Colonic mucosa (tissue), 4 donors: ENCODE measurements at places on chromosomes 5 and 9. TPM values are rescaled to one million over a fixed set of nuclear protein-coding genes. Genes with fewer than 3 reads are reported as not detected.

- no peak for DNase-seq
These were observed 64.7 kb downstream of the MEGF10 start for GRCh38 chr5:127355337-127355736.

Gene ZNF354B
- 9.3 TPM for total RNA-seq

Gene IRX2
- total RNA-seq, result not detected

Gene TMOD1
- total RNA-seq, result 1.0 TPM

Gene DNAI1
- total RNA-seq, result not detected

DNA sequence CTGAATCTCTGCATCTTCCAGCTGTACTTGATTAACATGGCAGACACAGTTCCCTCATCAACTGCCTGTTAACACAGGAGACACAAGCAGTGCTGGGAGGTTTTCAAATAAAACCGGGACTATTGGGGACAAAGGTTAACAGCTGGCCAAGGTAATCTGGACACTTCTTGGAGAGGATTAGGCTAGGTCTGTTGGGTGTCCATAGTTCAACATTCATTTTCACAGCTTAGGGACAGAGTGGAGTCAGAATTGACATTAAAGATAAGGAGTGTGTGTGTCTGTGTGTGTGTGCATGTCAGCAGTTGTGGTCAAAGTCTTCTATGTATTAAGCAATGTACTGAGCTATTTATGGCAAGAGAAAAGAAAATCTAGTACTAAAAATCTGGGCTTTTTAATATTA, 216.2 kb downstream of the MED10 start:
- DNase-seq, result no peak

- DNase-seq, result no peak
These were observed 66.1 kb downstream of the SPTLC1 start for GRCh38 chr9:92048924-92049625.

DNA sequence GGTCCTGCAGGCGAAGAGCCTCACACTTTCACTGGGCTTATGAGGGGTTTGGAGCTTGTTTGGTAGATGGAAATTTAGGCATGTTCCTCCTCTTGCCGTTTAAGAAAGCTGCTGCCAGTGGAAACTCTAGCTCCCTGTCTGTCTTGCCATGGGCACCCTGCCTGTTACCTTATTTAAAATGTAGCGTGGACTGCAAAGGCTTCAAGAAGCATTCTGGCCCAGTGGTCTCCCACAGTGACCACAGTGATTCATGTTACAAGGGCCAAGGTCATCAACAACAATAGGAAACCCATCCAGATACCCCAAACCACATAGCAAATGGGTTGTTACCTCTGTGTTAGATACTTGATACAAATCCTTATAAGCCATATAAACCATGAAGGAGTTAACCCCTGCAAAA, 96.6 kb downstream of the DPYSL3 start:
- DNase-seq, result no peak

Gene APBA1
- total RNA-seq, result 7.5 TPM

Gene IFNE
- total RNA-seq, result not detected

Gene SHOC1
- 0.37 TPM for total RNA-seq

Gene PDLIM7
- 19.7 TPM for total RNA-seq

Gene TSSK1B
- not detected for total RNA-seq

- DNase-seq, result no peak
These were observed 8.6 kb downstream of the ECSCR start for GRCh38 chr5:139453683-139454567.

Gene SPINK13
- total RNA-seq, result not detected

Gene CYSRT1
- 0.64 TPM for total RNA-seq

- no peak for DNase-seq
These were observed 64.3 kb upstream of the LMX1B start for GRCh38 chr9:126549246-126550006.

DNA sequence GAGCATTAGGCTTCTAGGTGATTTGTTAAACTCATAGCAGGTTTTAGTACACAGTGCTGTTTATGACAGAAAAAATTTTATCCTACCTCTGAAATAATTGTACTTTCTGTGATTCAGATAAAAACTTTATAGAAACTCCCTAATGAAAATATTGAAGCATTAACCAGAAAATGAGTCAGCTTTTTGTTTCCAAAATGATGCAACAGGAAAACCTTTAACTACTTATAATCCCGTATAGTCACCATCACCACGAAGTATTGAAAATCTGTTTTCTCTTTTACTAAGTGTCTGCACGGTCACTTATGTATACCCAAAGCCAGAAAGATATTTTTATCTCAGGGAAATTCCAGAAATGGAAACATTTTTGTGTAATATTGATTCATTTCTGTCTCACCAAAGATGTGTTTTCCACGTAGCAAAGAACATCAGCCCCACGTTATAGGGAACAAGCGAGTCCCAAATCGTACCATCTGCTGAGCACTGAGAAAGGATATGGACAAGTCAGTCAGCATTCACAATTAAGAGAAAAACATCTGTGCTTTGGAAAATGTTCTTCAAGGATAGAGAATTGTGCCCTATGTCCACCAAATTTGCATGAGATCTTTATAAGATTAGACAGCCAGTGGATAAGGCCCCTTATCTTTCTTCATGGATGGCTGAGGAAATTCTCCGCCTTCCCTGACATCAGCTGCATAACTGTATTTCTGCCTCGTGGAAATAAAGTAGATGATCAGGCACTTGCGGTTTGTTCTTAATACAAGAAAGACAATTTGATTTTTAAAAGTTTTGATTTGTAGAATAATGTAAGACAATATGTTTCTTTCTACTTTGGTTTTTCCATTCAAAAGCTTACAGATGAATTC, 41.9 kb downstream of the TNFAIP8 start:
- no peak for DNase-seq

DNA sequence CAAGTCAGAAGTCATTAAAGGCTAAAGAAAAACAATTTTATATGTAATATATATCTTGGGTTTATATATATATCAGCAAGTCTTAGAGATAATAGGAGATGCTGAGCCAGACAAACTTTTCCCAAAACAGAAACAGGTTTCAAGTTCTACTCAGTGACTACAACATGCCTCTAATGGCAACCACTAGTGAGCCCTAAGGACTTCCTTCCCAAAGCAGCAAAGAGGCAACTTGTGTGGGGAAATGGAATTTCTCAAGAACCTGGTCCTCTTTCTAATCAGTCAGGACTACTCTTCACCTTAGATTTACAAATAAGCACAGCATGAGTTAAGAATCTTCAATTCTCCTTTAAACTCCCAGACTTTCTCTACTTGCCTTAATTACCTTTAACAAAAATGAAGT, 17.6 kb downstream of the RNF38 start:
- no peak for DNase-seq

- DNase-seq, result no peak
These were observed 145.7 kb upstream of the SNX2 start for GRCh38 chr5:122629121-122629677.

Gene NSG2
- total RNA-seq, result 2.5 TPM

DNA sequence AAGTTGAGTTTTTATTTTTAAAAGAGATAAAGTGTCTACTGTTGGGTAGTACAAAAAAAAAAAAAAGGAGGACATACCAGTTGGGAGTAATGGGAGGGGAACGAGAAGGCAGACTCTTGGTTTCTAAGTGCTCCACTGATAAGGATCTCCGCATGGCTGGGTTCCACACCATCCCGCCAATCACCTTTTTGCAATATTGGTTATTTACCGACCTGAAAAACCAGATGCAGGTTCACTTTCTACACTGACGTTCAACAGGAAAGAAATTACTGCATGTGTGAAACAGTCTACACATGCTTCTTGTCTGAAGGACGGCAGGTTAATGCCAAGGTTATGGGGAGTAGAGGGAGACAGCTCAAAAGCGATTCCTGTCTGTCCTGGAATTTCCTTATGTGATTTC, 75.5 kb downstream of the PTPN3 start:
- DNase-seq, result no peak

DNA sequence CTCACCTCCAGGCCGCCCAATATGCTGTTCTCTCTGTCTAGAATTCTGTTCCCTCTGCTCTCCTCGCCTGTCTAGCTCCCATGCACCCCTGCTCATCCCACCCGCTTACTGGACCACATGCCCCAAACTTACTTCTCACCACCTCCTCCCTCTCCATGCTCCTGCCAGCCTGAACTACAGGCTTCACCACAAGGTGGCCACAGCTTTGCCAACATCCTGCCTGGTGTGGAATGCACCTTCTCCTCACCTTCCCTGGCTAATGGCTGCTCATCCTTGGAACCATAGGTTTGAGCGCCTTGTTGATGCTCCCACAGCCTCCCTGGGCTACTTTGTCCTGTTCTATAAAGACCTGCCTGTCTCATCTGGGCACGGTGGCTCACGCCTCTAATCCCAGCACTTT, 9.6 kb downstream of the LAMC3 start:
- DNase-seq, result no peak
